NCI-H2171 (cell line): ENCODE measurements at places on chromosomes 2 and 18.

DNA sequence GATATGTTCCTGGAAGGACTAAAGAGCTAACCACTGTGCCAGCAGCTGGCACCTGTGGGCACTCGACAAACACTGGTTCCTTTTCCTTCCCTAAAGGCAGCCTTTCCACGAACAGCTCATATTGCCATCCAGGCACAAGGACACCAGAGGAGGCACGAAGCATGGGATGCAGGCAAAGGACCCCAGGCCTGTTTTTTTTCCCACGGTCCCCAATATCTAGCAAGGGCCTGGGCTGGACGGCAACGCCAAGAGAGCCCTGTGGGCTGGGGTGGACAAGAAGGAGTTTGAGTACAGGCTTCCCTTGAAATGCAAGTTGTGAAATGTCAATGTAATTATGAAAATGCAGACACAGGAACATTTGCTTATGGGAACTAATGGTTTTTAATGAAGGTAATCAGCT is 135.9 kb downstream of the CYP26B1 start:
- no peak for DNase-seq

GRCh38 chr18:32389858-32390257 is 80.8 kb downstream of the GAREM1 start:
- DNase-seq = peak; percentile 53

- DNase-seq = peak; percentile 20
Observed at GRCh38 chr18:46622999-46623398, 34.0 kb downstream of the LOXHD1 start.

DNA sequence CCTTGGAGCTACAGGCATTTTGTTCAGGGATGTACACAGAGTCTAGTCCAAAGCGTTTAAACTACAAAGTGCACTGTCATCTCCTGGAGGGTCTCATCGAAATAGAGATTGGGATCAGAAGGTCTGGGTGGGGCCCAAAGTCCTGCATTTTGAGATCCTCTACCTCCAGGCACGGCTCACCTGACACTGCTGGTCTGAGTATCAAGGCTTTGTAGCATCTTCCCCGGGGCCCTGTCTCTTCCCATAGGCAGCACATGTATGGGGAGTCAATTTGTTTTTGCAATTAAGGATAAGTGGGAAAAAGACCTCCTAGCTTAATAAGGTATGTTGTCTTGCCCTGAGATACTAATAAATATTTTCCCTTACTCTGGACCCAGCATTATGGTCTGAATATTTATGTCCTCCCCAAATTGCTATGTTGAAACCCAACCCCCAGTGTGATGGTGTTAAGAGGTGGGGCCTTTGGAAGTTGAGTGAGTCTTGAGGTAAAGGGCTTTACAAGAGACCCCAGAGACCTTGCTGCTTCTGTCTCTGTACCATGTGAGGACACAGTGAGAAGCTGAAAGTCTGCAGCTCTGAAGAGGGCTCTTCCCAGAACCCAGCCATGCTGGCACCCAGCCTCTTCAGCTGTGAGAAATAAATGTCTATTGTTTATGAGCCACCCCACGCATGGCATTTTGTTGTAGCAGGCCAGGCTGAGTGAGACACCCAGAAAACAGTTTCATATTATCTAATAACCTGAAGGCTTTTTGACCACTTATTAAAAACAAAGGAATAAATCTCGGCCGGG is 258.7 kb upstream of the HS6ST1 start:
- no peak for DNase-seq

- no peak for DNase-seq
Observed at GRCh38 chr2:238509151-238509835, 82.6 kb downstream of the ASB1 start.

GRCh38 chr18:13577091-13577697 is 149.2 kb downstream of the FAM210A start:
- no peak for DNase-seq

DNA sequence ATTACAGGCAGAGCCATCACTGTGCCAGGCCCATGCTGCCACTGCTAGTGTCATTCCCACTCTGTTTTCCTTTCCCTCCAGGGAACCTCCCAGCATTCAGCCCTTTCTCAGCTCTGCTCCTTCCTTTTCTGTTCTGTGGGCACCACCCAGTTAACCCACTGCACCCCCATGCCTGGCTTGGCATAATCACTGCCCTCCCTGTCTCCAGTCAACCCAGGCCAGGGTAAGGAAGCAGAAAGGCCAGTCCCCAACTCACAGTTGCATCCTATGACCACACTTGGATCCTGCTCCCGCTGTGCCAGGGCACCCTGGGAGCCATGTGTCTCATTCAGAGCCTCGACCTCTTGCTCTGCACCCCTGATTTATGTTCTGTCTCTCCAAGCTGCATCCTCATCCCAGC is 32.2 kb downstream of the DPYSL5 start:
- DNase-seq = no peak

DNA sequence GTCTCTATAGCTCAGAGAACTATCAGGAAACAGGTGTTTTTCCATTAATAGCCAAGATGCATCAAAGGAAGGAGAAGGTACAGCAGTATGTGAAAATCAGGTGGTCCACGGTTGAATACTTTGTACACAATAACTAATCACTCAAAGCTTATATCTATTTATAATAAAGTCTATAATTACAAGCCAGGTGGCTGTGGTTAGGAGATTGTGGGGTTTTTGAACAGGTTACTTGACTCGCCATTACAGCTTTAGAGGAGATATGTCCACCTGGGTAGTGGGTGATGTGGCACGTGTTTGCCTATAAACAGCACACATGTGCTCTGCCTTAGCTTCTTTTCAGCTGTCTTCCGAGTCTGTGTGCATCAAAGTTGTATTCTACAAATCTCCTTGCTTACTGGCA is 892.2 kb upstream of the ZEB2 start:
- DNase-seq = no peak

- DNase-seq = no peak
Observed at GRCh38 chr18:29465526-29465925, 1288.6 kb upstream of the CDH2 start.
